A673 (cell line): ENCODE measurements at places on chromosomes 1 and 21.

DNA sequence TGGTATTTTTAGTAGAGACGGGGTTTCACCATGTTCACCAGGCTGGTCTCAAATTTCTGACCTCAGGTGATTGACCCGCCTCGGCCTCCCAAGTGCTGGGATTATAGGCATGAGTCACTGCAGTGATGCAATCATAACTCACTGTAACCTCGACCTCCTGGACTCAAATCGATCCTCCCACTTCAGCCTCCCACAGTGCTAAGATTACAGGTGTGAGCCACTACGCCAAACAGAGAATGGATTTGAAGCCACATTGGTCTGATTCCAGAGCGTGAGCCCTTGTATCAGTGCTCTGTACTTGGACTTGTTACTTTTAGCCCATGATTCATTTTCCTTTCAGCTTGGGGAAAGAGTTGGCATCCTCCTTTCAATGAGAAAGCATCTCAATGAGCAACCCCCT, 14.9 kb upstream of the ZNF683 start:
- no peak for DNase-seq

GRCh38 chr1:197778366-197778945, 3.2 kb upstream of the DENND1B start:
- DNase-seq: no peak

- peak; percentile 85 for DNase-seq
Observed at GRCh38 chr1:1630191-1630964, 1.6 kb upstream of the MMP23B start.

- DNase-seq: peak; percentile 77
Observed at GRCh38 chr1:84442256-84442655, 36.8 kb upstream of the RPF1 start.

GRCh38 chr1:52920791-52921291, 699 bp downstream of the ECHDC2 start:
- DNase-seq: no peak

- DNase-seq: no peak
Observed at GRCh38 chr1:25641931-25642573, 25.5 kb downstream of the MAN1C1 start.

- DNase-seq: no peak
Observed at GRCh38 chr1:76054359-76054758, 20.2 kb upstream of the ST6GALNAC3 start.

DNA sequence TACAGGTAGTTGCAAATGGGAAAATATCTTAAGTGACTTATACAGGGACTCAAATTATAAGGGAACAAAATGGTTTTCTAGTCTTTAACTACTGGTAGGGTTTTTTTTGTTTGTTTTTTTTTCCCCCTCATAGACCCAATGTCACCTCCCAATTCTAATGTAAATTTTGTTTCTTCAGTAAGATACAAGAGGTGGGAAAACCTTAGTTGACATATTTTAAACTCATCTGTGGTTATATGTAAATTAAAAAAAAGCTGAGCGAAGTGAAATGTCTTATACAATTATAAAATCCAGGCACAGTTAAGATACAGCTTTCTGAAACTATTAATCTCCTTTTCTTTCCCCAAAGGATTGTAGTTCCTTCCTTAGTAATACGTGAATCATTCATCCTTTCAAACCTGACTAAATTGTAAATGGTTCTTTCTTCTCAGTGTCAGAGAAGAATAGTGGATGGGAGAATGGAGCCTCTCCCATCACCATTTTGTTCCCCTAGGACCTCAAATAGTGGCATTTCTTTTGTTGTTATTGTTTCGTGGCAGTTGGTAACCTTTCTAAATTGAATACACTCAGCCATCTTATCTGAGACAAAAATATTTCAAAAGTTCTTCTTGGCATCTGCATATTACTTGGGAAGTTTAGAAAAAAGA, 11.2 kb downstream of the TSEN15 start:
- no peak for DNase-seq

- DNase-seq: no peak
Observed at GRCh38 chr1:82032068-82032467, 231.3 kb downstream of the ADGRL2 start.

- no peak for DNase-seq
Observed at GRCh38 chr1:230937371-230937770, 41.3 kb downstream of the TTC13 start.

DNA sequence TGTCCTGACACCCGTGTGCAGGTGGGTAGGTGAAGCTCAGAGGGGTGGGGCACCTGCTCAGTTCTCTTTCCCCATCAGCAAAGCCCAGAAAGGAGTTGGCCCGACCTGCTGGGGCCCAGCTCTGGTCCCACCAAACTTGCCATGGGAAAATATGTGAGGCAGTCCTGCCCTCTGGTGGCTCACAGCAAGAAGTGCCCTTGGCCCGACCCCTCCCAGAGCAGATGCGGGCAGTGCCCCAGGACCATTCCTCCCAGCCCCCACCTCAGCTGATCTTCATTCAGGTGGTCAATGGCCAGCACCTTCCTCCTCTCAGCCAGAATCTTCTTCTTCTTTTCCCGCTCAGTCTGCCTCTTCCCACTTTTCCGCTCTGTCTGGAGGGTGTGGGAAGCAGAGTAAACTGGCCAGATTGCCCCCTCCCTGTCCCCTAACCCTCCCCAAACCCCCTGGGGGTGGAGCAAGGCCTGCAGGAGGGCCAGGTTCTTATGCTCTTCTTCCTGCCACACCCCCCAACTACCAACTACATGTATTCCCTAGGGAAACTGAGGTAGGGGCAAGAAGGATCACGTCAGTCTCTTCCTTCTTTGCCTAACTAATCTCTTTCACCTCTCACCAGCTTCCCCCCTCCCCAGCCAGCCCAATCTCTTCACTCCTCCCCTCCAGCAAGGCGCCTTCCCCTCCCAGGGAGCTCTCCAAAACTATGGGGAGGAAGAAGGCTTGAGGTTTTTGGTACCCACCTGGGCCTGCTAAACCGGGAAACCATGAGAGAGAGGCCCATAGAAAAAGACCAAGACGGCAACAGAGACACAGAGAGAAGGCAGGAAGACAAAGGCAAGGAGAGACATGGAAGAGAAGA, 15.6 kb downstream of the TNNT2 start:
- DNase-seq: peak; percentile 83

- no peak for DNase-seq
Observed at GRCh38 chr1:169586067-169586394, 250 bp downstream of the F5 start.

DNA sequence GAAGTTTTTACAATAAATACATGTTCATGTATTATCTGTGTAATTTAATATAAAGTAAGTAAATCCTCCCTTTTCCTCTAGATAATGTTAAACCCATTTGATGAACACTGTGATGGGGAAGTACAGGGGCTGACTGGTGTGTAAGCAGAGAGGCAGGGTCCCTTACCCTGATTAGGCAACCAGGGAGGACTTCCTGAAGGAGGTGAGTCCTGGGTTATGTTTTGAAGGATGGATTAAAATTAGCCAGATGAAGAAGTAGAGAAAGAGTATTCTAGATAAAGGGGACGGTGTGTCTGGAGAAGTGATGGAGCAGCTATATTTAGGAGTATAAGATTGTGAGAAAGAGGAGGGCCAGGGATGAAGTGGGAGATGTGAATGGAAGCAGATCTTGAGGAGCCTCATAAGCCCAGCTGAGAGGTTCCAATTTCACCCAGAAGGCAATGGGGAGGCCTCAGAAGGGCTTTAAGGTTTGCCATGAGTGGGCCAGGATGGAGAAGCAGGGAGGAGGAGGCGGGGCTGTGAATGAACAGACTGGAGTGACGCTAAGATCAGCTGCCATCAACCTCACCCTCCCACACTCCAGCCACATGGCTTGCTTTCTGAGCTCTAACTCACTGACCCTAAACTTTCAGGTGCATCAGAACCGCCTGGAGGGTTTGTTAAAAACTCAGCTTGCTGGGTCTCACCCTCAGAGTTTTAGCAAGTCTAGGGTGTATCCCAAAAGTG, 30.9 kb upstream of the ID3 start:
- no peak for DNase-seq

DNA sequence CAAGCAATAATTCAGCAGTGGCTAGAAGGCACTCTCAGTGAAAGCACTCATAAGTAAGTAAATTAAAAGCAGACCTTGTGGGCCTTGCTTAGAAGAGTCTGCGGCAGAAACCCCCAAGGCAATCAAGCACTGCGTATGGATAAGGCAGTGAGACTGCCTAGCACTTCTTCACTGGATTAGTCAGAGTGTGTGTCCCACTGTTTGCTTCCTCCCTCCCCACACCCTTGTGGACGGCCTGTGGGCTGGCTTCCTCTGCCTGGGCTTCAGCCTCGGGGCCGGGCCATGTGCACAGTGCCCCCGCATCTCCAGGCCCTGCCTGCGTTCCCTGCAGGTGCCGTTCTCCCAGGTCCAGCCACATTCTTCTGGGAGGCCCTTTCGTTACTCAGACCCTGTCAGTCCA, 23.8 kb downstream of the AGT start:
- no peak for DNase-seq

DNA sequence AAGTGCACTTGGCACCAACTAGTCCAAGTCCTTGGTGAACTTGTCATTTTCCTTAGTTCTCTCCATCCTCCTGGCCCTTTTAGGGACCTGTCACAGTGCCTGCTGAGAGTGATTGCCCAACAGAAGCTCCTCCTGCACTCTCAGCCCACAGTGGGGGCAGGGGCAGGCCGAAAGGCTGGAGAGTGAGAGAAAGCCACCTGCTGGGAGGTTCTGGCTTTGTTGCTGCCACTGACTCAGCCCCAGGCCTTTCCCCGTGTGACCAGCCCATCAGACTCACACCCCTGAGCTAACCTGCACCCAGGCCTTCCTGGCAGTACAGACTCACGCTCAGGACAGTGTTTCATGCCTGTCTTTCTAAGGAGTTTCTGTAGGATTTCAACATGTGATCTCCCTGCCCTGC, 17.1 kb upstream of the PROK1 start:
- DNase-seq: no peak

GRCh38 chr1:225454733-225455132, 26.9 kb upstream of the LBR start:
- DNase-seq: no peak

DNA sequence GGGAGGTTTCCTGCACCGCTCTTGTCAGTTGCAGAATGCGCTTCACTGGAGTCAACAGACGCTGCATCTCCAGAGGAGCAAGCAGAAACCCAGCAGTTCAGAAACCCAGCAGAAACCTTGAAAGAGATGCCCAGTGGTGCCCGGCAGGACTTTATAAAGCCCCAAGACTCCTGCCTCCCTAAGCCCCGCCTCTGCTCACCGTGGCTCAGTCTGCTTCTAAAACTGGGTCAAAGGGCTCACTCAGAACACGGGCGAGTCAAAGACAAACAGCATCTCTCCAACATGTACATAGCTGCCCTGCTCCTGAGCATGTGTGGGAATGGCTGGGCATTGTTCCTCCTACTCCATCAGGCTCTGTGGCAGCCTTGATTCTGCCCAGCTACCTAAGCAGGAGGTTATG, at the start of gene HMGCS2:
TSS of gene HMGCS2 (minus strand) at position 128 of the 400 bp plus-strand sequence. CDS start at position 67, 61 bp downstream.
- DNase-seq: no peak

DNA sequence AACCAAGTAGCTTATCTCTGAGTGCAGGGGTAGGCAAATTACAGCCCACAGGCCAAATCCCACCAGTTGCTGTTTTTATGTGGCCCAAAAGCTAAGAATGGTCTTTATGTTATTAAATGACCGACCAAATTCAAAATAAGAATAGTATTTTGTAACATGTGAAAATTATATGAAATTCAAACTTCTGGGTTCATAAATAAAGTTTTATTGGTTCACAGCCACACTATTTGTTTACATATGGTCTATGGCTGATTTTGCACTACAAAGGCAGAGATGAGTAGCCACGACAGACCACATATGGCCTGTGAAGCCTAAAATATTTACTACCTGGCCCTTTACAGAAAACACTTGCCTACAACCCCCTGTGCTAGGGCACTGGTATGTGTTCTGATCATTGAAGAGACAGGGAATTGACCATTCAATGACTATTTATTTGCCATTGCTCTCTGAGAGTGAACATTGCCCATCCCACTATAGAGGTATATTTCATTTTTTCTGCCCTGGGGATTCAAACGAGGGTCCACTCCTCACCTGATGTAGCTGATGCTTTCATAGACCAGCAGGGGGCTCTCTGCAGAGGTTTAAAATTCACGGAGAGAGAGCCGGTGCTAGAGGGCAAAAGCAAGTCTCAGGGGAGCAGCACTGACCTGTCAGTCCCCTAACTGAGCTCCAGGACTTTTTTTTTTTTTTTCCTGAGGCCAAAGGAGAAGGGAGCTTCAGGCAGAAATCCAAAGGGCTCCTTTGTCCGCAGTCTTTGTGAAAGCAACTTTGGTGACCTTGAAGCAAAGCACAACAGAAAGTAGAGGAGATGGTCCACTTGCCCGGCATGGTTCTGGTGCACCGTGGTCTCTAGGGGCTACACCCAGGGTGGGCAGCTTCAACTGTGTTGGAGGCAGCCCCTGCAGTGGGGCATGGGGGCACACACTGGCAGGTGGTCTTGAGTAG, 7.3 kb upstream of the GNL2 start:
- peak; percentile 63 for DNase-seq

- DNase-seq: peak; percentile 73
Observed at GRCh38 chr1:86380257-86380861, 15.8 kb downstream of the ODF2L start.

- DNase-seq: peak; percentile 18
Observed at GRCh38 chr1:232868793-232869491, 63.7 kb downstream of the MAP10 start.

DNA sequence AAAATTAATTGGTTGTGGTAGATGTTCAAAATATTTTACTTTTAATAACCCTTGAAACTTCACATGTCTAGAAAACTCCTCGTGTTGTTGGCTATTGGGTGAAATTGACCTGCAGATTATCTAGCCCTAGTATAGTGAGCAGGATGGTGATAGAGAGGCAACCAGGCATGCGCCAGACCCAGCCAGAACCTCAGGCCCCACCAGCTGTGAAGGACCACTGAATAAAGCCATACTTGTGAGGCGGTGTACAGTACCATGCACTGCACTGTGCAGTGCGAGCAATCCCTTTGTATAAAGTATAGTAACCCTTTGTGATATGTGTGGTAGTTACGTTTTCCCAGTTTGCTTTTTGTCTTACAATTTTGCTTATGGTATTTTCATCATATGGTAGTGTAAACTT, 8.5 kb downstream of the TTF2 start:
- DNase-seq: no peak

- no peak for DNase-seq
Observed at GRCh38 chr1:214913966-214914365, 168.6 kb upstream of the KCNK2 start.

DNA sequence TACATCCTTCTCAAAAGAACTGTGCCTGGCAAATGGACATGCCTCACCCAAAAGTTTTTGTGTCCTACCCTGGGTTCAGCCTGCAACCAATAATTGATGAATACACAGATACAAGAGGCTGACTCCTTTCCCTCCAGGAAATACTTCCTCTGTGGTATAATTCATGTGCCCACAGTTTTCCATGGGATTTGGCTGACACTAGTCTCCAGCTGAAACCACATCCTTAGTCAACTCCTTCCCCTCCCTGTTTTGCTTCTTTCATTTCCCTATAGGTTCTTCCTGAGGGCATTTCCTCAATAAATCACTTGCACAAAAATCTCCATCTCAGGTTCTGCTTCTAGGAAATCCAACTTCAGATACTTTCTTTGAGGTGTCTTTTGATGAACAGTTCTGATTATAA, 436.6 kb upstream of the C1orf87 start:
- DNase-seq: no peak

DNA sequence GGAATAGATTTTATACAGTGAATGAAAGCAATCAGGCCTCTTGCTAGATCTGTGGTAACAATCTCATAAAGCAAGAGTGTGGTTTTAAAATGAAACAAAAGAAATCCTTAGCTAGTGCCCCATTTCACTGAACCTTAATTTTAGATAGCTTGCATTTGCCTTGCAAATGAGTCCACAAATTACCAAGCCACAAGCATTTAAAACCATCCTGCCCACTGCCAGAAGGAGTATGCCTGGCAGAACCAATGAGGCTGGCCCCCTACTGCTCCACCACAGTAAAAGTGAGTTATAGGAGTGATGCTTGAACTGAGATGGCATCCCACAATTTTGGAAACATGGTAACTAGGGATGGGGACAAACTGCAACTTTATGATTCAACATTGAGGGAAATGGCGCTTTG, 206.4 kb upstream of the LMO4 start:
- DNase-seq: no peak
